ENCODE measurements at places on chromosomes 11 and 22.
A peak's percentile ranks its signal among the peaks of the same experiment; 100 is the strongest.

DNA sequence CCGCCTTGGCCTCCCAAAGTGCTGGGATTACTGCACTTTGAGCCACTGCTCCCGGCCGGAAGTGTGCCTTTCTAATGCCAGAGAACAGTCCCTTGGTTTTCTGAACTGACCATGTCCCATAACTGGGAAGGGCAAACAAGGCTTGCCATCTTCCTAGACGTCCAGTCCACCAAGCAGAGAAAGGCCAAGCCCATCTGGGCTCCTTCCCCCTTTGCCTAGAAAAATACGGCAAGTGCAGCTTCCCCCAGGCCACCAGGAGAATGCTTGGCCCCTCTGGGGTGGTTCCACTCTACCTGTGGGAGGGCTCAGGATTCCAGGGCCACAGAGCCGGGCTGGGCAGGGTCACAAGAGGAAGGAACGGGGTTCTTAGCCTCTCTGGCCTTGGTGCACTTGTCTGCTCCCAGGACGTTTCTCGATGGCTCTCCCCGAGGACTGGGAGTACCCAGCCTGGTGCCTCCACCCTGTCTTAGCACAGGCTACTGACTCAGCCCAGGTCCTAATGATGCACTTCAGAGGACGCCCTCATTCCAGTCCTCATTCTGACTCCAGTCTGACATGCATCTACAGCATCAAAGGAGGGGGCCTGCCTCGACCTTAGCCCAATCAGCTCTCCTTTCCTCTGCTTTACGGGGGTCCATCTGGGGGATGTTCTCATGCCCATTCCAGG is 1.2 kb downstream of the USP2 start:
- DNase-seq, result no peak

- no peak for DNase-seq
Measured at GRCh38 chr22:50146439-50147238, 23.9 kb upstream of the PANX2 start.

- no peak for DNase-seq
Measured at GRCh38 chr22:33908171-33909074, 11.9 kb downstream of the LARGE1 start.

DNA sequence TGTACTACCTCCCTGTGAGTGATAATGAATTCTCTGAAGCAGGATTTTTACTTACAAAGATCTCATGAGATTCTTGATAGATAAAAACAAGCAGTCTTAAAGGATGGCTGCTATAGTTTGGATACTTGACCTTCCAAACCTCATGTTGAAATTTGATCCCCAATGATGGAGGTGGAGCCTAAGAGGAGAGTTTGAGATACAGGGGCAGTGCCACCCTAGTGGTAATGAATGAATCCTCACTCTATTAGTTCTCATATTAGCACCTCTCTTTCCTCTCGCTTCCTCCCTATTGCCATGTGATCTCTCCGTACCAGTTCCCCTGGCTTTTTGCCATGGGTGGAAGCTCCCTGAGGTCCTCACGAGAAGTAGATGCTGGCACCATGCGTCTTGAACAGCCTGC is 37.9 kb upstream of the OR8B8 start:
- no peak for DNase-seq

GRCh38 chr22:48905206-48905975 is 922.3 kb downstream of the BRD1 start:
- no peak for DNase-seq

GRCh38 chr22:45073064-45073463 is 63.3 kb upstream of the PHF21B start:
- DNase-seq, result no peak

GRCh38 chr11:17385926-17386325 is 2.5 kb downstream of the KCNJ11 start:
- no peak for DNase-seq

DNA sequence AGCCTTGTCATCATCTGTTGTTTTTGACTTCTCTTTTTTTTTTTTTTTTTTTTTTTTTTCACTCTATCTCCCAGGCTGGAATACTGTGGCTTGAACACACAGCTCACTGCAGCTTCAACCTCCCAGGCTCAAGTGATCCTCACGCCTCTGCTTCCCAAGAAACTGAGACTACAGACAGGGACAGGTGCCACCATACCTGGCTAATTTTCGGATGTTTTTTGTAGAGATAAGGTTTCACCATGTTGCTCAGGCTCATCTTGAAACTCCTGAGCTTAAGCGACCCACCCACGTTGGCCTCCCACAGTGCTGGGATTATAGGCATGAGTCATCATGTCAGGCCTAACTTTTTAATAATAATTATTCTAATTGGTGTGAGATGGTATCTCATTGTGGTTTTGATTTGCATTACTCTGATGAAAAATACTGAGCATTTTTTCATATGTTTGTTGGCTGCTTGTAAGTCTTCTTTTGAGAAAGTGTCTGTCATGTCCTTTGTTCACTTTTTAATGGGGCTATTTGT is 51.3 kb upstream of the OR9G4 start:
- DNase-seq, result no peak

DNA sequence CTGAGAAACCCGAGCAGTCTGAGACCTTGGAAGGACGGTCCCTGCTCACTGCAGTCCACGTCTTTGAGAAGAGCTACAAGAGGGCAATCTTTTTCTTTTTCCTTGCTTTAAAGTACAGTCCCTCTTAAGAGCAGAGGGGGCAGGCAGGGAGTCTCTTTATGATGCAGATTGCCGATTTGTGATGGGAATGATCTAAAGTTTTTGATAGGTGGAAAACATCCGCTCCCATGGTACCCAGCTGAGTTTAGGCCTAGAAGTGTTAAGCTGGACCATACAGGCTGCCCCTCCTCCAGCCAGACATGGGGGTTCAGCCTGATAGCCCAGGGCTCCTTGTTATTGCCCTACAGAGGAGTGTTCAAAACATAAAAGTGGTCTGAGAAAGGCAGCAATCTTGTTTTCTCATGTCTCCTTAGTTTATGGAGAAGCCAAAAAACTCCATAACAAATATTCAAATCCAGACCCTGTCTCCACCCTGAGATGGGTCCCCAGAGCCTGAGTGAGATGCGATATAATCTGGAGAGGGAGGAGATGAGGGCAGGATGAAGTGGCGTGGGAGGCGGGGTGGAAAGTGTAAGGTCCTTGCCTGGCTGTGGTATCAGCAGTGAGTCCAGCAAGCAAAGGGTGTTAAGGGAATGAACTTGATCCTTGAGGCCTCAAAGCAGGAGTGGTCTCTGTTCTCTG is 135.1 kb downstream of the FDX1 start:
- DNase-seq, result no peak

DNA sequence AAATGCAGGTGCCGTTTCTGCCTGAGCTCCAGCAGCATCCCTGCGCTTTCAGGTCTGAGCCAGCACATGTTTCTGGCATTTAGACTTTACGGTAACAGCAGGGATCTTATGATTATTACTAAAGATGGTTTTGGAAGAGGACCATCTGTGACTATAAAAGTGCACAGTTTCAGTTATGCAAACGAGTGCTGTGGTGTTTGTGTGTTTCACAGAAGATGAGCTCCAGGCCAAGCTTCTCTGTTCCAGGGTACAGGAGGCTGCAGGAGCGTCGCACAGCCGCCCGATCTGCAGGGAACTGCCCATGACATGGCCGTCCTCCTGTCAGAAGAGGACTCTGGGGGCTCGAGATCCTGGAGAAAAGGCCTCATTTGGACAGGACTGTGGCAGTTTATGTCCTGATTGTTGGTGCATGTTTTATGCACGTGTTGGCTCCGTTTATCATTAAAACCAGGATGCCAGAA is 297.3 kb downstream of the TBC1D22A start:
- DNase-seq, result no peak

DNA sequence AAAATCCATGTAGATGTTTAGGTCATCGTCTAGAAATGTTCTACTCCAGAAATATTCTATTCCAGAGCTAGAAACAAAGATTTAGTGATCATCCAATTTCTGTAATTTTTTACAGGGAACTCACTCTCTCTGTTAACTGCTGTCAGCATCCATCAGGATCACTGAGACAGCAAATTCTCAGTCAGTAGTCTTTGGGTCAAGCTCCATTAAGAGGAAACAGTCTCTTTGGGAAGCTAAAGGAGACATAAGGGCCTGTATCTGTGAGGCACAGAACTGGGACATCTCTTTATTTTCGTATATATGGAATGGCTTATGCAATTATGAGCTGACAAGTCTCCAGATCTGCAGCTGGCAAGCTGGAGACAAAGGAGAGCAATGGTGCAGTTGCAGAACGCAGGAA is 48.3 kb downstream of the PIK3C2A start:
- no peak for DNase-seq

DNA sequence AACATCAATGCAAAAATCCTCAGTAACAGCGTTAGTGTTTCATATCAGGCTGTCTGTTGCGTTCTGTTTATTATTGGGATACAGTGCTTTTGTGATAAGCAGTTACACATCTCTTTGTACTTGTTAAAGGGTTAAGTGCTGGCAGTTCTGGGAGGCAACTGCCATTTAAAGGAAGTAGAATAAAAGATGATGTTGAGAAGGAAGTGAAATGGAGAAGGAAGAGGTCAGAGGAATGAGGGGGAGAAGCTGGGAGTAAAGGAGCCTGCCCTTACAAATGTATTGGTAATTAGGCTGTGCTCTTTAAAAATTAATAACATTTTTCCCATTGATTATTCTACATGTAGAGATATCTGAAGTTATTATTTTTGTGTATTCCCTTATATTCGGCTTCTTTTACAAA is 674.7 kb downstream of the NTM start:
- DNase-seq, result no peak

- DNase-seq, result no peak
Measured at GRCh38 chr11:30876663-30877396, 290.7 kb upstream of the MPPED2 start.

GRCh38 chr22:36379593-36380361 is 8.0 kb downstream of the MYH9 start:
- no peak for DNase-seq

DNA sequence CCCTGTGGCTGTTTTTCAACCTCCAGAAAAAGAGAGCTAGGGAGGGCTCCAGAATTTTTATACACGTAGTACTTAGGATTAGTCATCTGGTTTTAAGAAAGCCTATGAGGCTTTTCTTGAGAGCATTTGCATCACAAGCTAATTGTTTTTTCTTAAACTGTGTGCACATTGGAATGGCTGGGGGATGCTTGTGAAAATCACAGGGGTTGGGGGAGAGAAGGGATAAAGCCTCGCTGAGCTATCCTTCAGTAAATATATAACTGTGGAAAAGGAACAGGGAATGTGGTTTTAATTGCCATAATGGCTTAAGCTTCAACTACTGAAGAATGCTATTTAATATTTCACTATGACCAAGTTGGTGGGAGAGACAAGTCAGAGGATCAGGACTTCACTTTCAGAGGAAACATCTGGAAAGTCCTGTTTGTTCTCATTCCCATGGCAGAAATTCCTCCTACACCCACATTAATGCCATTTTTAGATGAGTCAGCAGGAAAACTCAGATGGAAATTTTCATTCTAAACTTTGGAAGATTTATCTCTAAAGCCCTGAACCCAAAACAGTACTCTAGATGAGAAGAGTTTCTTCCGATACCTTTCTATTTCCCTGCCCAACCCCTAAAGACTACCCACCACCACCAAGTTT is 591.3 kb downstream of the LRRC4C start:
- DNase-seq, result no peak

- no peak for DNase-seq
Measured at GRCh38 chr22:27984001-27984695, 65.1 kb upstream of the PITPNB start.

GRCh38 chr11:62171261-62171723 is 18.7 kb upstream of the SCGB1D1 start:
- peak; percentile 55 for DNase-seq

DNA sequence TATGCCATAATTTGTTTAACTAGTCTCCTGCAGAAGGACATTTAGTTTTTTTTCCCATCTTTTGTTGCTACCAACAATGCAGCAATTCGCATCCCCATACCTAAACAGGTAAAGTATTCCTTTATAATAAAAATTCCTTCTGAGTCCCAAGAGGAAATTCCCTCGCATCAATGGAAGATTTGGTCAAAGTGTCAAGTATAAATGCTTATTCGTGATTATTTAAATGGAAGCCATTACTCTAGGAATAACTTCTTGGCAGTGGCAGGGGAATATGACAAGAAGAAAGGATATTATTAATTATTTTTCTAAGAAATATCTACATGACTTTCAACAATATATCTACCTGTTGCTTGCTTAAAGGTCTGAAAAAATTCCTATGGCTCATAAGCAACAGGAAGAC is 25.6 kb downstream of the RNF141 start:
- DNase-seq, result no peak

- DNase-seq, result no peak
Measured at GRCh38 chr11:120727752-120728151, 216.2 kb downstream of the GRIK4 start.

DNA sequence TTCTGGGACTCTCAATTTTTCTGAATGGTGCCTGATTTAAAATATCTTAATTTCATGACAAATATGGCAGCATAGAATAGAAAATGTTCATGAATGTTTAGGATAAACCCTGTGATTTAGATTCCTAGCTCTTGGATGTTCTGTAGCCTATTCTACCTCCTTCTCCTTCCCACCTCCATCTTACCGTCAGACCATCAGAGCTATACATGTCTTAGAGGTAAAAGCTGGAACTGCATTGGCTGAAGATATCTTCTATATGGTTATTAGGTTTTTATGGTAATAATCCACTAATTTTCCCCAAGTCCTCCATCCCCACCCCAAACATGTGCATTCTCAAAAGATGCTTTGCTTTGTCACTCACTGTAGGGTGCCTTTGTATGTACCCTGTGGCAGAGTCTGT is 46.9 kb upstream of the CSTF3 start:
- DNase-seq, result no peak

GRCh38 chr11:61106894-61107470 is 4.7 kb downstream of the CD5 start:
- no peak for DNase-seq

GRCh38 chr11:118319337-118319707 is 14.8 kb downstream of the CD3E start:
- no peak for DNase-seq

DNA sequence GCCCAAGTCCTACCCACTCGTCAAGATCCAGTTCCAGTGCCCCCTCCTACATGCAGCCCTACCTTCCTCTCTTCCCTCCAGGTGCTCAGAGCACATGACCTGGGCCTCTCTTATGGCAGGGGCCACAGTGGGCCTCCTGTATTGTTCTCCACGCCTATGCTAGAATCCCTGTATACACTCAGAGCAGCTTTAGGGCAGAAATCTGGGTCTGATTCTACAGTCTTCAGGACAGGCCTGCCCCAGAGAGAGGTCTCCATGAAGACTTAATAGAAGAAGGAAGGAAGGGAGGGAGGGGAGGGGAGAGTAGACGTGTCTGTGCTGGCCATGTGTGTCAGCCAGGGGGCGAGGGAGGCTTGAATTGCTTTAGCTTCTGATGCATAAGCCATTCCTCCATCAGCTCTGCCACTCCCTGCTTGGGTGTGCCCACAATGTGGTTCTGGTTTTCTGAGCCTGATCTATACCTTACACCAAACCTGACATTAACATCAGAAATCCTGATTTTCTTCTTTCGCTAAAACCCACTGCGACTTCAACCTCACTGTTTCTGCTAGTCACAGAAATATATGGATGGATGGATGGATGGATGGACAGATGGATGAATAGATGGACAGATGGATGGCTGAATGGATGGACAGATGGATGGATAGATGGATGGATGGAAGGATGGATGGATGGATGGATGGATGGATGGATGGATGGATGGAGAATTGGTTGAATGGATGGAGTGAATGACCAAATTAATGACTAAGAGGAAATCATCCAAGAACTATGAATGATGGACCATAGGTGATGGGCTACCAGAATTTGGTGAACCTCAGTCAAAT is 56.6 kb upstream of the PRDM11 start:
- no peak for DNase-seq

Data from stimulated activated CD4-positive, alpha-beta T cell treated with anti-CD3 and anti-CD28 coated beads, Interleukin-1b, Interleukin-23, amount 100 ng/mL, for 24 hours (primary cell).